Mucosa of gallbladder (tissue), 1 donor: ENCODE measurements at places on chromosomes 1 and 21. TPM values are rescaled to one million over a fixed set of nuclear protein-coding genes. Genes with fewer than 3 reads are reported as not detected.

GRCh38 chr1:30286241-30286987 lies 437.0 kb downstream of the MATN1 start:
- no peak for DNase-seq

DNA sequence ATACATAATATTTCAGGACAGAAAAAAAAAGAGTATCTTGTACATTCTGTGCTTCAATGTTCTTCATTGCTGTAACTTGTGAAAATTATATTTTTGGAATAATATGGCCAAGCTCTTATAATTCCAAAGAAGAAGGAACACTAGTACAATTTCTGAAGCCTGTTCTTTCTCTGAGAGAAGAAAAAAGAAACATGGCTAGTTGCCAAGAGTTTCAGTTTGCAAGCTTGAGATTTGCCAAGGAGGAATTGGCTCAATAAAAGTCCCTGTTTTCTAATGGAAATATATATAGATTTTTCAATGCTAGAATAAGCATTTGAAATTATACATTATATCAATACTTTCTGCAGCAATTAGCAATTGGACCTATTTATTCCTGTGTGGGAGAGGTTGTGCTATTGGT lies 285.2 kb upstream of the NEGR1 start:
- no peak for DNase-seq

- DNase-seq, result no peak
Observed at GRCh38 chr1:207156826-207157225, 52.8 kb downstream of the C4BPA start.

DNA sequence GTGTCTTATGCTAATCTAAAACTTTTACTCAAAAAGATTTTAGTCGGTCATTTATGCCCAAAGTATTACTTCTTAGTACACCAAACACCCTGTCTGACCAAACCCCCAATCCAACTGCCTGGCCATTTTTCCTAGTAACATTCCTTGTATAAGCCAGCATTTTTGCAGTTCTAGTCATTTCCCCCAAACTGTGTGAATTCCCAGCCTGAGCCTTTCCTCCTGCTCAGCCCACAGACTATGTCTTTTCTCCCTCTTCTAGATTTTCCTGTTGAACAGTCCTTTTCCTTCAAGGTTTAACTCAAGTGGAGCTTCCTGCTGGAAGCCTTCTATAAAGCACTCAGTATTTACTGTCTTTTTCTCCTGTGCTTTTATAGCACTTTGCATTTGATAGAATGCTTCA lies 843.8 kb downstream of the USP25 start:
- DNase-seq, result no peak

DNA sequence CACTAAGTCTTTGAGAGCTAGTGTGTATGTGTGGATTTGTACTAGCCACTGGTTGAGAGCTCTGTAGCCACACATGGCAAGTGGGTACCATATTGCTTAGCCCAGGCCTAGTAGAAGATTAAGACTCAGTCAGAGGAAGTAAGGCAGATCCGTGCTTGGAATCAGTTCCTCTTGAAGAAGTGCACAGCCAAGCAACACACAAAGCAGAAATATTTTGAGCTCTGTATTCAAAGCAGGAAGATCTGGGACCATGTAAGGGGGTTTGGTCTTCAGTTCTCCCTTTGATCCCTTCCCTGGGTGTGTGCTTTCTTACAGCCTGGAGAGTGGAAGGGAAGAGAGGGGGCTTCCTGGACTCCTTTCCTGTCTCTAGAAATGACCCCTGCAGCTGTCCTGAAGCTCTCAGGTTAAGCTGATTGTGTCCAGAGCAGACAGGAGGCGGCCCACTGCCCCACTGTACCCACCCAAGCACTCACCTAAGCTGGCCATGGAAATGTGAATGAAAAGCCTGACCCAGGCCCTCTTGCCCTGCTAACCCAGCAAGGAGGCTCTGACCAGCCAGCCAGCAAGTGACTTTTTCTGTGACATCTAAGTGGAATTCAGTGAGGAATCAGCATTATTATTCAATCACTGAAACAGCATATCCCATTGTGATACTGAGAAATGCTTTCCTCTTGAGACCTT lies 3.6 kb downstream of the ETS2 start:
- DNase-seq, result no peak

DNA sequence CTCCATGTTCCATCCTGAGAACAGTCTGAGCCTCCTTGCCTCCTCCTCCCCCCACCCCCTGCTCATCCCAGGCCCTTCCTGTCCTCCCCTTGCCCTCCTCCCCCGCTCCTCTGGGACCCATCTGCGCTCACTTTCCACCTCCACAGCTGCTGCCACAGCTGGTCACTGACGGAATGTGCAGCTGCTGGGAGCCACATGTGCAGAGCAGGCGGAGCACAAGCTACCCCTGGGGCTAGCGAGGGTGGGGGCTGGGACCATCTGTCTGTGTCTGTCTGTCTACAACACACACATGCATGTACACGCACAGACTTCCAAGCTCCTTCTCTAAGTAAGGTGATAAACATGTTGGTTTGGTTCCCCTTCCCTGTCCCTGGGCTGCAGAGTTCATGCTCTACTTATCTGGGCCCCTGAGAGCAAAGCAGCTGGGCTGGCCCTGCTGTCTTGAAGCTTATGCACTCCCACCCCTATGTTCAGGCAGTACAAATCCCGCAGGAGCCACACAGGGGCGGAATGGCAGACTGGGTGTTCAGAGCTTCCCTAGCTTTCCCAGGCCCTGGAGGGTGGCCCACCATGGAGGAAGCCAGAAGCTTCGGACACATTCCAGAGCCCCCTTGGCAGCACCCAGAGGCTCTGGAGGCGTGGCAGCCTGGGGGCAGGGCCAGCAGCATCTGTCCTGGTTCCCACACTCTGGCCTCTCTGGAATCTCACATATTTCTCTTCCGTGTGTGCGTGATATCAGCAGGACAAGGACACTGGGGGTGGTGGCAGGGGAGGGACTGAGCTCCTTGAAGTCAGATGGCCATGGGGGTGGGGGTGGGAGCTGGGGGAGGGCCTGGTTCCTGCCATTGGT lies 7.0 kb upstream of the HEYL start:
- DNase-seq, result peak; percentile 64

DNA sequence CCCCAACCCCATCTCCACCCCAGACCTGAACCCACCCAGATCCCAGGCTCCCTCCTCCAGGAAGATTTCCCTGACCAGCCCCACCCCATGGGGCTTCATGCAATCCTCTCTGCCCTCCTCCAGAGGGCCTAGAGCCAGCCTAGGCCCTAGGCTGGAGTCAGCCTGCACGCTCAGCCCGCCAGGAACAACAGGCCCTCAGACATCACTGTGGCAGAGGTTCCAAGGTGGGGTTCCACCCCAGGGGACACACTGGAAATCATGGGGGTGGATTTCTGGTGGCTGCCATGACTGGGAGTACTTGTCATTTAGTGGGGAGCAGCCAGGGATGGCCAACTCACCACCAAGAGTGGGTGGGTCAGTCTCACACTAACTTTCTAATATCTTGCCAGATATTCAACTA lies 122.0 kb downstream of the GLIS1 start:
- DNase-seq, result no peak

- no peak for DNase-seq
Observed at GRCh38 chr1:156002188-156002911, 18.4 kb downstream of the SSR2 start.

- DNase-seq, result no peak
Observed at GRCh38 chr1:117628343-117628742, 22.5 kb downstream of the TENT5C start.

GRCh38 chr1:36124404-36125128 lies 456 bp downstream of the COL8A2 start:
- DNase-seq, result no peak

DNA sequence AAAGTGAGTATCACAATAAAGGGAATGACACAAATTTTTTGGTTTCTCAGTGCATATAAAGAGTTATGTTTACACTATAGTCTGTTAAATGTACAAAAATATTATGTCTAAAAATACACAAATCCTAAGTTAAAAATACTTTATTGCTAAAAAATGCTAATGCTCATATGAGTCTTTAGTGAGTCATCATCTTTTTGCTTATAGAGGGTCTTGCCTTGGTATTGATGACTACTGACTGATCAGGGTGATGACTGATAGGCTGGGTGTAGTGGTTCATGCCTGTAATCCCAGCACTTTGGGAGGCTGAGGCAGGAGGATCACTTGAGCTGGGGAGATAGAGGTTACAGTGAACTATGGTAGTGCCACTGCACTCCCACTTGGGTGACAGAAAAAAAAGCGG lies 12.9 kb upstream of the NUF2 start:
- DNase-seq, result no peak

DNA sequence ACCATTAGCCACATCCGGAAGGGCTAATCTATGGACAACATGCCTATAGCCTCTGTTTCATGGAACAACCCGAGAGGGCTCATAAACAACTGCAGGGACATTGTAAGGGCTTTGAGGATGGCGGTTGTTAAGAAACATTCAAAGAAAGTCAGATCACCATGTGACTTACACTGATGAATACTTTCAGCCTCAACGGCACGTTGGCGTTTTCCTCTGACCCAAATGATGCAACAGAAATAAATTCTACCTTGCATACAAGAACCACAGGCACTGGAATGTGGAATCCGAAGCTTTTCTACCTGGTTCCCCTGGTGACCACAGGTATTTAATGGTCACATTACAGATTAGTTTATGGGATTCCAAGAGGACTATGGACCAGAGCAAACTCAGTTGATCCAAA lies 107.0 kb downstream of the CLIC6 start:
- DNase-seq, result no peak

- no peak for DNase-seq
Observed at GRCh38 chr1:20652300-20652699, 8.9 kb downstream of the DDOST start.

- DNase-seq, result no peak
Observed at GRCh38 chr21:41929248-41929647, 24.6 kb downstream of the C2CD2 start.

DNA sequence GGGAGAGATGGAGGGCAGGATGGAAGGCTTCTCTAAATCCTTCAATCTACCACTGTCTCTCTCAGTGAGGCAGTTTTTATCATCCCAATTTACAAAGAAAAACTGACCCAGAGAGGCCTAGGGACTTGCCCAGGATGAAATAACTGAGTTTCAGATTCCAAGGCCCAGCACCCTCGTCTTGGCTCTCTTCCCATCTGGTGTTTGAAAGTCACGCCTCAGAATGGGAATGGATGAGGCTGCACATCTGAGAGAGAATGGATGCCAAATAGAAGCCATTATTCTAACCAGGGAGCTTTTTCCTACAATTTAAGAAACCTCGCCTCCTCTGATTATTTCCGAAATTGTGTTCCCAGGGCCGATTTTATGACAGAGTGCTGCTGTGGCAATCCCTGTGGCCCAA lies 10.6 kb upstream of the KCNN3 start:
- DNase-seq, result no peak

DNA sequence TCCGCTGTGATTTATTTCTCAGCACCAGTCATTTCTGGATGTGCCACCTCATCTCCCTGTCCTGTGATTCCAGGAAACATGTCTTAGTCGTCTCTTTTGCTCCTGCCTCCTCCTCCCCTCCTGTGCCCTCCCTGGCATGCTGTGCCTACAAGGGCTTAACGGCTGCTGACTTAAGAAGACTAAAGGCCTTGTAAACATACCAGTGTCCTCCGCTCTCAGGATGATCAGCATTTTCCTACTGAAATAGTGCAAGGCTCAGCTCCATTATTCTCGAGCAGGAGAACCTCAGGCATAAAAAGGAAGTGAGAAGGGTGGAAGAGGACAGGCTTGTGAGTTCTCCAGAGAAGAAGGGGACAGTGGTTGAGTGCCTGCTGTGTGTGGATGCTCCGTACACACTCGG lies 61.6 kb upstream of the RUNX3 start:
- DNase-seq, result no peak

GRCh38 chr1:209689477-209689876 lies 14.3 kb downstream of the G0S2 start:
- peak; percentile 53 for DNase-seq

- no peak for DNase-seq
Observed at GRCh38 chr1:85407746-85408377, 57.1 kb downstream of the DDAH1 start.

DNA sequence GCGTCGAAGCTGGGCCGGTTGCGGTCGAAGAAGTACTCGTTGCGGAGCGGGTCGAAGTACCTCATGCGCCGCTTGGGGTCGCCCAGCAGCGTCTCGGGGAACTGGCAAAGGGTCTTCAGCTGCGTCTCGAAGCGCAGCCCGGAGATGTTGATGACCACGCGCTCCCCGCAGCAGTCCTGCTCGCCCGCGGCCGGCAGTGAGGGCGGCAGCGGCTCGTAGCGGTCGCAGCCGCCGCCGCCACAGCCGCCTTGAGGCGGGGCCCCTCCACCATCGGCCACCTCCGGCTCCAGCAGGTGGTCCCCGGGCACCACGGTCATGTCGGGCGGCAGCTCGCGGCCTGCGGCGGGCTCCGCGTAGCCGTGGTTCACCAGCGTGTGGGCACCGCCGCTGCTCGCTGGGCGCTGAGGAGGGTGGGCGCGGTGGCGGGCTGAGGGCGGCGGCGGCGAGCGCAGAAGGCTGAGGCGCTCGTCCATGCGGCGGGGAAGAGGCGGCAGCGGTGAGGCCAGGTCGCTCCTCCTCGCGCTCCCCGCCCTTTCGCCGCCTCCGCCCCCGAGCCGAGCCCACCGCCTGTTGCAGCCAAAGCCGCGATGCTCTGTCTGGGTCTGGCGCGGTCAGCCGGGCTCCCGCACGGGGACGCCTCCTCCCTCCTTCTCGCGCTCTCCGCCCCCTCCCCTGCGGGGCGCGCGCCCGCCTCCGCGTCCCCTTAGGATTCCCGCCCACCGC lies at the start of gene KCNA3:
Gene KCNA3 (minus strand): TSS at position 604 of the 723 bp plus-strand sequence. CDS start 131 bp downstream, at position 473.
- no peak for DNase-seq

GRCh38 chr1:75672528-75673393 lies 51.7 kb upstream of the ACADM start:
- DNase-seq, result no peak

- no peak for DNase-seq
Observed at GRCh38 chr1:24468685-24469316, 33.8 kb upstream of the RCAN3 start.

DNA sequence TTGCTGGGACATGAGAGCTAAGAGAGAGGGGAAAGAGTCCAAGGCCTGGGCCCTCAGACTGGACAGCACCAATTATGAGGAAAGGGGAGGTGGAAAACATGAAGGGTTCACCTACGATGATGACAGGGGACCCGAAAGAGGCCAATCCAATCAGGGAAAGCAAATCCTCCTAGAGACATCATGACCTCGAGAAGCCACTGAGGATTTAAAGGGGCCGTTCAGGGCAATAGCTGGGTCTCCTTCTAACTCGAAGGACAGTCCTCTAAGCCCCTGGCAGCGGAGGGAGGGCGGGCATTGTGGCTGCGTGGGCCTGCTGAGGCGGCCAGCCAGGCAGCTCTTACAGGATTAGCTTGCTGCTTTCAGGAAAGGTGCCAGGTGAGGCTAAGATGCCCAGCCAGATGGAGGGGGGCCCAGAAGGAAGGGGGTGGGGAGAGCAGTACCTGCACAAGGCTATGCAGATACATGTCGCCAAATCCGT lies 7.4 kb downstream of the MEF2D start:
- DNase-seq, result no peak

Gene CACHD1
- 3.8 TPM for total RNA-seq

Gene OR11L1
- total RNA-seq, result not detected

Gene MEX3A
- total RNA-seq, result 1.4 TPM

Gene OR2L2
- 0.06 TPM for total RNA-seq

Gene ATAD3C
- total RNA-seq, result 7.0 TPM

Gene NPPB
- total RNA-seq, result not detected

Gene MYCL
- 4.4 TPM for total RNA-seq

Gene AADACL3
- not detected for total RNA-seq

Gene GPR161
- total RNA-seq, result 13.9 TPM

Gene SPRR3
- 42.5 TPM for total RNA-seq

Gene AKNAD1
- total RNA-seq, result 0.37 TPM

Gene IARS2
- 55.7 TPM for total RNA-seq

Gene CFAP57
- 0.75 TPM for total RNA-seq

Gene GPA33
- 1.4 TPM for total RNA-seq
